ENCODE measurements at places on chromosomes 6 and 20. TPM values are rescaled to one million over a fixed set of nuclear protein-coding genes. Genes with fewer than 3 reads are reported as not detected.
A peak's percentile ranks its signal among the peaks of the same experiment; 100 is the strongest.

- DNase-seq: no peak
Observed at GRCh38 chr6:20608356-20608755, 74.1 kb downstream of the CDKAL1 start.

The GSTA3 gene
- total RNA-seq: not detected

The TMC2 gene
- total RNA-seq: not detected

GRCh38 chr6:1832358-1832757, 222.6 kb downstream of the FOXC1 start:
- no peak for DNase-seq

DNA sequence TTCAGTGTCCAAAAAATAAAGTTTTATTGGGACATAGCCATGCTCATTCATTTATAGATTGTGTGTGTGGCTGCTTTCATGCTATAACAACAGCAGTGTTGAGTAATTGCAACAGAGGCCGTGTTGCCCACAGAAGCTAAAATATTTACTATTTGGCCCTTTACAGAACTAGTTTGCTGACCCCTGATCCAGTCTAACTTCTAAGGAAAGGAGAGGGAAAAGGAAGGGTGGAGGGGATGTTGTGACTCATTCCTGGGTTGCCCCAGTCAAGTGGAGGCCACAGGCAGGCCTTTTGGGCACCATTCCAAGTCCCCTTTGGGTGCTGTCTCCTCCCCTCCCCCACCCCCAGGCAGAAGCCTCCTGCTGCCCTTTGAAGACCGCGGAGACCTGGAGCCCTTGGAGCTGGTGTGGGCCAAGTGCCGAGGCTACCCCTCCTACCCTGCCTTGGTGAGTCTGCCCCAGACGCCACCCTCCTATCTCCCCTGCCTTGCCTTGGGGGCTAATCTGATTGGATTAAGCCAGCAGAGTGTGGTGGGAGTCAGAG, 28.4 kb downstream of the BRPF3 start:
- no peak for DNase-seq

The HLA-DMB gene
- total RNA-seq: 4.5 TPM

- no peak for DNase-seq
Observed at GRCh38 chr6:42021847-42022754, 28.2 kb upstream of the TAF8 start.

DNA sequence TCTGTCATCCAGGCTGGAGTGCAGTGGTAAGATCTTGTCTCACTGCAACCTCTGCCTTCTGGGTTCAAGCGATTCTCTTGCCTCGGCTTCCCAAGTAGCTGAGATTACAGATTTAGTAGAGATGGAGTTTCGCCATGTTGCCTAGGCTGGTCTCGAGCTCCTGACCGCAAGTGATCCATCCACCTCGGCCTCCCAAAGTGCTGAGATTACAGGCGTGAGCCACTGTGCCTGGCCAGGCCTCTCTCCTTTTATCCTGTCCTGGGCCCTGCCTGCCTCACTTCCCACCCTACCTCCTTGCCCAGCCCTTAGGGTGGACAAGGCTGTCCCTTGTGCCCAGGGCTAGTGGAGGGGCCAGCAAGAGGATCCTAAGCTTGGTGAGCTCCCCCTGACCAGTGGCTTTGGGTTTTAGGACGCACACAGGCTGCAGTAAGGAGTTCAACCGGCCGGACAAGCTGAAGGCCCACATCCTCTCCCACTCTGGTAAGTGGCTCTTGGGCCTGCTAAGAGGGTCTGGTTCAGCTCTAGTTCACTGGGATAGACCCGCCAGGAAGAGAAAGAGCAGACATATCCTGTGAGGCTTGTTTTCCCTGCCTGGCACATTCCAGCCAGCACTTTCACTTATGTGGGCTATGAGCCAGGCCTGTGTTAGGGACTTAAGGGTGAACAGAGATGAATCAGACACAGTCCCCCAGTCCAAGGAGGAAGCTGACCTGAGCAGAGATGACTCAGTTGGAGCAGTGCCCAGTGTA, 21.9 kb upstream of the CHMP4B start:
- no peak for DNase-seq

The ZFP57 gene
- 5.9 TPM for total RNA-seq

The PRICKLE4 gene
- 0.60 TPM for total RNA-seq

DNA sequence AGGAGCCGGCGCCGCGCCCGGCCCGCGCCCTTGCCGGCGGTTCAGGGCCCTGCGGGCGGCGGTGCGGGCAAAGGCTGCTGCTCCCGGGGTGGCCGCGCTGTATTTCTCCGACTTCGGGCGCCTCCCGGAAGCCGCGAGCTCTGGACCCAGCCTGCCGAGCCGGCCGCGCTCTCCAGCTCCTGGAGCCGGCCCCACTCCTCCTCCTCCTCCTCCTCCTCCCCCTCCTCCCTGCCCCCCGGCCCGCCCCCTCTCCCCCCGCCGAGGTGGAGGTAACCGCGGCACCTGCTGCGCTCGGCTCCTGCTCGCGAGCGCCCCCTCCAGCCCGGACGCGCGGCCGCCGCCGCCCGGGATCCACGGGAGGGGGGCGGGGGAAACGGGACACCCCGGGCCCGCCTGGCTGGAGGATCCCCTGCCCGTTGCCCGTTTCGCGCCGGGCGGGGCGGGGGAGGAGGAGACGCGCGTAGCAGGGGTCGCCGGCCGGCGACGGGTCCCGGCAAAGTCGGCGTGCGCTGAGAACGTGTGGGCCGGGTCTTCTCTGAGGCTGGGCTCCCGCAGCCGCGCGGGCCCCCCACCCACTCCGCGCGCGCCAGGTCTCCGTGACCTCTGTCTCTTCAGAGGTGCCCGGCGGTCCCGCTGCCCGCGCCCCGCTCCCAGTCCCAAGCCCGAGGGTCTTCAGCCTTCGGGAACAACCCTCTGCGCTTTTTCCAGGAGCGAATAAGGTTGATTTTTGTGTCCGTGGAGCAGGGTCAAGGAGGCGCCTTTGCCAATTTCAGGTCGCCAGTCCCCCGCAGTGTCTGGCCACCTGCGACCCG, at the start of gene SLC22A23:
TSS of gene SLC22A23 (minus strand) at position 153 of the 812 bp plus-strand sequence. CDS start 491 bp downstream, outside the sequence.
- DNase-seq: peak; percentile 76

The PCK1 gene
- not detected for total RNA-seq

The MDN1 gene
- total RNA-seq: 57.5 TPM

DNA sequence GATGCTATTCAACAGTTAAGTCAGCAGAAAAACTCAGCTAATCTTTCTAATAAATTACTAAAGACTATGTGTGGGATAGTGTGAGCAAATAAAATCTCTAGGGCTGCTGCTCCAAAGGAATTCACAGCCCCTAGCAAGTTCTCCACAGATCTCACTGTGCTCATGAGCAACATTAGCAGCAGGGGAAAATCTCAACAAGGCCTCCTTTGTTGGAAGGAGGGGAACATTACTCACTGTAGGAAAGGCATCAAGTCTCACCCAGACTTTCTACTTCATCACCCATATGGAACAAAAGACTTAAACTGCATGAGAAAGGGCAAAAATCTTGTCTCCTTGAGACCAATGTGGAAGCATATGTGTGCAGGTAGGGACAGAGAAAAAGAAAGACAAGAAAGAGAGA, 726.4 kb upstream of the SLC35B3 start:
- DNase-seq: no peak

DNA sequence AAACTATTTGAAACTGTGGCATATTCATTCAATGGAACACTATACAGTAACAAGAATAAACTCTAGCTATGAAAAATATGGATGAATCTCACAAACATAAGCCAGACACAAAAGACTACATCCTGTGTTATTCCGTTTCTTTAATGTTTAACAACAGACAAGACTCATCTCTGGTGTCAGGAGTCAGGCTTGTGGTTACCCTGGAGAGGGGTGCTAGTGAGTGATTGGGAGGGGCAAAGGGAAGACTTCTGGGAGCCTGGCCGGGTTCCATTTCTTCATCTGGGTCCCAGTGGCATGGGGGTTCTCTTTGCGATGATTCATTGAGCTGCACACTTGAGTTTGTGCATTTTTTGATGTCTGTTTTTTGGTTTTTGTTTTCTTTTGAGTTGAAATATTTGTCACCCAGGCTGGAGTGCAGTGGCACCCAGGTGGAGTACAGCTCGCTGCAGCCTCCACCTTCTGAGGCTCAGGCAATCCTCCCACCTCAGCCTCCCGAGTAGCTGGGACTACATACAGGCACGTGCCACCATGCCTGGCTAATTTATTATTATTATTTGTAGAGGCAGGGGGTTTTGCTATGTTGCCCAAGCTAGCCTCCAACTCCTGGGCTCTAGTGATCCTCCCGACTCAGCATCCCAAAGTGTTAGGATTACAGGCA, 21.2 kb upstream of the TTPAL start:
- DNase-seq: no peak

DNA sequence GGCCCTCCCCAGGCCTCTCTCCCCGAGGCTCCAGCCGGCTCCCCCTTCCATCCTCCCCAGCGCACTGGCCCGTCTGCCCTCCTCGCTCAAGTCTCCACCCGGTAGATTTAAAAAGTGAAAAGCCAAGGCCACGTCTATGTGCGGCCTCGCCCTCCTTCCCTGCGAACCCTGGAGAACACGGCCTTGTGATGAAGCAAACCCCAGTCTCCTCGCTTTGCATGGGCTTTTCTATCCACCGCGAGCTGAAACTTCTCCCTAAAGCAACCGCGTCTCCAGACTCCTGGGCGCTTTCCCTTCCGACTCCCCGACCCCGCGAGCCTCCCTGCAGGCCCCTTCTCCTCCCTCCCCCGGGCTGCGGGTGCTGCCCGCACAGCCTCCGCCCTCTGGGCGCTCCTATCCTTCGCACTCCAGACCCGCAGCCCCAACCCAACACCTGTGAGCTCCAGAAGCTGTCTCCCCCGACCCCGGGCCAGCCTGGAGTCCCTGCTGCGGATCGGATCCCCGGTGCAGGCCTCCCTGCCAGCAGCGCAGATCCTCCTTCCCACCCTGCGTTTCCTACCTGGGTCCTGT, 265.2 kb upstream of the QKI start:
- DNase-seq: no peak

GRCh38 chr6:2480267-2480966, 235.0 kb upstream of the GMDS start:
- no peak for DNase-seq

DNA sequence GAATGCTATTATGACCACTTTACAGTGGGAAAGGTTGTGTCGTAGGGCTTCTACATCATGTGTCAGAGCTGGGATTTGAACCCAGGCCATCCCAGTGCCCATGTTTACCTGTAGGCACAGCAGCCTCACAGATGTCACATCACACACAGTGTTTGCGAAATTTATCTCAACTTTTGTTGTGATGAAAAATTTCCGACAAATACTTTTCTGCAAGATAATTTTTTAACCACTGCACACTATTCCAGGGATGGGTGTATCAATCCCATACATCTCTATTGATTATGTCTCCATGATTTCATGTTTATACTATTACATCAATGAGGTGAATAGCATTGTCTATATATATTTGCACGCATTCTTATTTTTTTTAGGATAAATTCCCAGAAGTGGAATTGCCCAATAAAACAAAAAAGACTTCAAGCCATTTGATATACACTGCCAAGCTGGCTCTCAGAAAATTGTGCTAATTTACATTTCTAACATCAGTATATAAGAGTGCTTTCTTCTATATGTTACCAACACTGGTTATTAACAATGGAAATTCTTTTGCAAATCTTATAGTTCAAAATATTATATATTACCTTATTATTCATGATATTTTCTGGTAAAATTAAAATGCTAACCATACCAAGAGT, 189.1 kb upstream of the ZNF217 start:
- DNase-seq: no peak

Data from activated naive CD4-positive, alpha-beta T cell treated with anti-CD3 and anti-CD28 coated beads, Interleukin-2, amount 50 U/mL, for 72 hours (primary cell).